ENCODE measurements at places on chromosomes 12 and 14.

GRCh38 chr14:55851961-55852360 is 266.2 kb upstream of the PELI2 start:
- DNase-seq: no peak

- DNase-seq: no peak
Measured at GRCh38 chr12:674272-674781, 11.1 kb upstream of the NINJ2 start.

- no peak for DNase-seq
Measured at GRCh38 chr14:102279688-102280348, 25.1 kb downstream of the MOK start.

GRCh38 chr12:49909356-49909755 is 5.7 kb upstream of the FAIM2 start:
- no peak for DNase-seq

DNA sequence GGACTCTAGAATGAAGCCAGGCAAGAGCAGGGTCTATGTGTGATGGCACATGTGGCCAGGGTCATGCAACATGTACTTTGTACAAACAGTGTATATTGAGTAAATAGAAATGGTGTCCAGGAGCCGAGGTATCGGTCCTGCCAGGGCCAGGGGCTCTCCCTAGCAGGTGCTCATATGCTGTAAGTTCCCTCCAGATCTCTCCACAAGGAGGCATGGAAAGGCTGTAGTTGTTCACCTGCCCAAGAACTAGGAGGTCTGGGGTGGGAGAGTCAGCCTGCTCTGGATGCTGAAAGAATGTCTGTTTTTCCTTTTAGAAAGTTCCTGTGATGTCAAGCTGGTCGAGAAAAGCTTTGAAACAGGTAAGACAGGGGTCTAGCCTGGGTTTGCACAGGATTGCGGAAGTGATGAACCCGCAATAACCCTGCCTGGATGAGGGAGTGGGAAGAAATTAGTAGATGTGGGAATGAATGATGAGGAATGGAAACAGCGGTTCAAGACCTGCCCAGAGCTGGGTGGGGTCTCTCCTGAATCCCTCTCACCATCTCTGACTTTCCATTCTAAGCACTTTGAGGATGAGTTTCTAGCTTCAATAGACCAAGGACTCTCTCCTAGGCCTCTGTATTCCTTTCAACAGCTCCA is 39.6 kb downstream of the DAD1 start:
- no peak for DNase-seq

DNA sequence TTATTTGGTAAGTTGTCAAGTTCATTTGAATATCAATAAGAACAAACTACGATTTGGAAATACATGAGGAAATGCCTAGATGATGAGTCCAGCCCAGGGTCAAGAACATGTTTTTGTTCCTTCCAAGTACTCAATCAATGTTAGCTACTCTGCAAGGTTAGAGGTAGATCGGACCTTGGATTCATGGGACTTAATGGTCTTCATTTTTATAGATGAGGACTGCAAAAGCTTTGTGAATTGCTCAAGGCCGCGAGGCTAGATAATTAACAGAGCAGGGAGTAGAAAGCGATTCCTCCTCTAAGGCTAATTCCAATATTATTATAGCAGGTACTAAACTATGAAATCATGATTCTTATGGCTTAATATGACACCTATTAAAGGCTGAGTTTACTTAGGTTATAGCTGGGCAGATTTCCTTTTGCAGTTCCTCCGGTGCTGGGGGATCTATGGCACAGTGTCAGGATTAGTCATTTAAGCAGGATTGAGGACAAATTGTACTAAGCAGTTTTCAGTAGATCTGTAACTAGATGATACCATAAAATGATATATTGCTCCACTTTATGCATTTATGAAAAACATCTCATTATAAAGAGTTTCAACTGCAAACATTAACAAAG is 19.8 kb downstream of the NR1H4 start:
- no peak for DNase-seq

- DNase-seq: no peak
Measured at GRCh38 chr14:84087986-84088531, 1441.9 kb upstream of the FLRT2 start.

DNA sequence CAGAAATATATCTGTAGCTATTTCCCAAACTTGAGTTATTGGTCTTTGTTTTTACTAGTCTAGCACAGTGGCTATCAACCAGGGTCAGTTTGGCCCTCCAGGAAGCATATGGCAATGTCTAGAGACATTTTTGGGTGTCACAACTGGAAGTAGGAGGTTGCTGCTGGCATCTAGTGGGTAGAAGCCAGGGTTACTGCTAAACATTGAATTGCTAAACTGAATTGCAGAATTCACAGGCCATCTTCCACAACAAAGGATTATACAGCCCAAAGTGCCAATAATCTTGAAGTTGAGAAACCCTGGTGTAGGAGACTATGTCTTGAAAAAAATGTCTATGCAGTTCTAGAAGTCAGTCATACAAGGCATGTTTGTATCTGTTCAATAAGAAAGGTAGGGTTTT is 27.7 kb downstream of the ARHGAP5 start:
- no peak for DNase-seq
